ENCODE measurements at places on chromosomes 5 and 9.

DNA sequence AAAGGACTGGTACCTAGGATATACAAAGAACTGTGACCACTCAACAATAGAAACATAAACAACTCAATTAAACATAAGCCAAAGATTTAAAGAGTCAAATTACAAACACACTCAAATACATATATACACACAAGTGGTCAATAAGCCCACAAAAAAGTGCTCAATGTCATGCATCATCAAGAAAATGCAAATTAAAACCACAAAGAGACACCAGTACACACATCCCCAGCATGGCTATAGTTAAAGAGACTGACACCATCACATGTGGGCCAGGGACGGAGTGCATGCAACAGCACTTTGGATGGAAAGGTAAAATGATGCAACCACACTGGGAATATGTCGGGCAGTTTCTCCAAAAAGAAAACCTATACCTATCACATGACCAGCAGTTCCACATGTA is 89.7 kb downstream of the CAAP1 start:
- DNase-seq, result no peak

- no peak for DNase-seq
Measured at GRCh38 chr5:80623999-80624398, 30.5 kb upstream of the MSH3 start.

GRCh38 chr9:505741-506059 is 291.0 kb downstream of the DOCK8 start:
- DNase-seq, result no peak

- no peak for DNase-seq
Measured at GRCh38 chr5:155480731-155481131, 467.2 kb downstream of the KIF4B start.

- no peak for DNase-seq
Measured at GRCh38 chr9:122226142-122226757, 2.5 kb downstream of the LHX6 start.

GRCh38 chr5:100697970-100698369 is 162.8 kb downstream of the FAM174A start:
- DNase-seq, result no peak

- no peak for DNase-seq
Measured at GRCh38 chr5:170611449-170612090, 107.8 kb downstream of the KCNIP1 start.

GRCh38 chr5:96220610-96221390 is 212.2 kb downstream of the PCSK1 start:
- no peak for DNase-seq

DNA sequence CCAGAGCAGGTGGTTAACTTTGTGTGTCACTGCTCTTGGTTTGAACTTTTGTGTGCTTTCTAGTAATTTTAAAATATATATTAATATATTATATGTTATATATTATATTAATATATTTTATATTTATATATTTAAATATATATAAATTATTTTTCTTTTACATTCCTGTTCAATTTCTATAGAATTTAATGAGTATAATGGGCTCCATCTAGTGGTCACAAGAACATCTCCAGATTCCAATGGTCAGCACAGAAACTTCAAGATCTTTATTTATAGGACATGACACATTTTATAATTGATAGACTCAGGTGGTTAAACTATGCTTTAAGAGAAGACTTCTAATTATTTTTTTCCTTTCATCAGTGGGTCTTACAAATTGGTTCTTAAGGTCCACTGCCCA is 39.1 kb downstream of the COL23A1 start:
- DNase-seq, result no peak

- no peak for DNase-seq
Measured at GRCh38 chr5:158013303-158013702, 154.4 kb upstream of the CLINT1 start.

GRCh38 chr9:95004411-95005277 is 278.1 kb downstream of the AOPEP start:
- no peak for DNase-seq

DNA sequence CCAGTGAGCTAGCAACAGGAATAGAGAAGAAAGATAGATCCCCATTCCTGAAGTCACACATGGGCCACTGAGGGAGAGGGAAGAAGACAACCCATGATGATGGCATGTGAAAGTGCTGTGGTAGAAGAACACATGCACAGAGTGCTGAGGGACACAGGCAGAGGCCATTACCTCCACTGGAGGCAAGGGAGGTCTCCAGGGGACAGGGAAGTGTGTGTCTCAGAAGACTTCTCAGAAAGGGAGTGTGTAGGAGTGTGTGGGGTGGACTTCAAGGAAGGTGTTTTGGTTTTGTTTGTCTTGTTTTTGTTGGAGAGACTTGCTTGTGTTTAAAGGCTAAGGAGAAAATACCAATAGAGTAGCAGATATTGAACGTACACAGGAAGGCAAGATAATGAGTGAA is 77.0 kb upstream of the SMARCA2 start:
- DNase-seq, result no peak

DNA sequence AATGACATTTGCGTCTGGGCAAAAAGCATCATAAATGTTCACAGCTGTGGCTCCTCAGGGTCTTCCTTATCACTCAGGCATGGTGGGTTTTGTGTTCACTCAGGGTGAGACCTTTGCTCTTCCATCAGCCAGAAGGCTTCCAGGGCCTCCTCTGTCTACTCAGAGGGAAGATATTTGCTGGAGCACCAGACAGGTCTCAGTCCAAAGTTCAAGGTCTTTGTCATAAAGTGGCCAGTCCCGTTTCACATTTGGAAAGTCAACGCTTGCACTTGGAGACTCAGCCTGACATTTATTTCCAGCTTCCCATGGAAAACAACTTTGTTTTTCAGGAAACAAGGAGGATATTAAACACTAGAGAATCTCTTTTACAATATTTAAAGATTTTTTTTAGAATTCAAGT is 12.2 kb upstream of the CARTPT start:
- no peak for DNase-seq

- no peak for DNase-seq
Measured at GRCh38 chr9:100020121-100020795, 78.5 kb downstream of the ERP44 start.

GRCh38 chr5:9625286-9625685 is 4.9 kb downstream of the TAS2R1 start:
- DNase-seq, result no peak

GRCh38 chr5:95445995-95446394 is 54.8 kb downstream of the FAM81B start:
- no peak for DNase-seq

DNA sequence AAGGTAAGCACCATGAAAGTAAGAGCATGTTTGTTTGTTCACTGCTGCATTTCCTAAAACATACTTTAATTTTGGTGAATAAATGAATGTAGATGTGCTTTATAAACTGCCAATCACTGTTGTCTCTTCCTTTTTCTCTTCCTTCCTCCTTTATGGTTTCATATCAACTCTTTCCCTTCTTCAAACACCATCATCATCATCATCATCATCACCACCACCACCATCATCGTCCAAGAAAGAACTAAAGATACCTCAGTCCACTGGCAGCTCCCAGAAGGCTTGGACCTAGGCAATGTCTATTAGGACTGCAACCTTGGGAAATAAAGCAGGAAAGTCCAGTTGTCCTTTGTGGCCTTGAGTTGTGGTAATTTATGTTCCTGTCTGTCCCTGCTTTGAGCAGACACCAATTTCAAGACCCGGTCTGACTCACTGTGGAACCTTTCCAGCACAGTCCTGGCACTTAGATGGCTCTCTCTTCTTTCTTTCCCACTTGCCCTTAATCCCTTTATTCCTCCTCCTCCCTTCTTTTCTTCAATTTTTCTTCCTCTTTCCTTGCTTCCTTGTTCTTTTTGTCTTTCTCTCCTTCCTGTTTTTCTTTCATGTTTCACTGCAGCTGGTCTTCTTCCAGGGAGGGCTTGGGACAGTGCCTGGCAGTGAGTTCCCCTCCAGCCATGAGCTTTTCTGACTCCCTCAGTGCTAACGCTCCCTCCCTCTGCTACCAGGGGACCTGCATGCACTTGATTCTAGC is 99.3 kb downstream of the ANGPTL2 start:
- DNase-seq, result no peak

DNA sequence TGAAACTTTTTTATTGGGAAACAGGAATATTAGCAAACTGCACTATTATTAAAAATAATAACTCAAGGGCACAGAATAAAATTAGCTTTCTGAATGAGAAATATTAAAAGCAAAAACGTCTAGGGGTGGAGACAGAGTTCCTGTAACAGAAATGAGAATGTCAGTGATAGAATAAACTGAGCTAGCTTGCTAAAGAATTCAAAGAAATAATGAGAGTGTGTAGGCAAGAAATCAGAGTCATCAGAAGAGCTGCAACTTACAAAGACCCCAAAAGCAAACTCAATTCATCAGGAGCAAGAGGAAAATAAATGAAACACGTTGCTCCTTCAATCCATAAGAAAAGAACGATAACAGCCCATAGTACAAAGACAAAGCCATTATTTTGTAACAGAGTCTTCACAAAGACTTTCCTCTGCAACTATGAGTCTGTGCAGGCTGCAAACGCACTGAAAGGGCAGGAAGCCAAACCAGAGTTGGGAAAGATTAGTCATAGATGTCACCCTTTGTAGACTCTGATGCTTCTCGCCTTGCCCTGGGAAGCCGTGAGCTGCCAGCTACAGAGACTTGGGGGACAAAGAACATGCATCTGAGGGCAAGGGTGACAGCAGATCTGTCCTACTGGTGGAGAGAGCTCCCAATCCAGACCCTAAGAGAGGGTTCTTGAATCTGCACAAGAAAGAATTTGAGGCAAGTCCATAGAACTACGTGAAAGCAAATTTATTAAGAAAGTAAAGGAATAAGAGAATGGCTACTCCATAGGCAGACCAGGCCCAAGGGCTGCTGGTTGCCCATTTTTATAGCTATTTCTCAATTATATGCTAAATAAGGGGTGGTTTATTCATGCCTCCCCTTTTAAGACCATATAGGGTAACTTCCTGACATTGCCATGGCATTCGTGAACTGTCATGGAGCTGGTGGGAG is 40.8 kb downstream of the SHC3 start:
- DNase-seq, result no peak

DNA sequence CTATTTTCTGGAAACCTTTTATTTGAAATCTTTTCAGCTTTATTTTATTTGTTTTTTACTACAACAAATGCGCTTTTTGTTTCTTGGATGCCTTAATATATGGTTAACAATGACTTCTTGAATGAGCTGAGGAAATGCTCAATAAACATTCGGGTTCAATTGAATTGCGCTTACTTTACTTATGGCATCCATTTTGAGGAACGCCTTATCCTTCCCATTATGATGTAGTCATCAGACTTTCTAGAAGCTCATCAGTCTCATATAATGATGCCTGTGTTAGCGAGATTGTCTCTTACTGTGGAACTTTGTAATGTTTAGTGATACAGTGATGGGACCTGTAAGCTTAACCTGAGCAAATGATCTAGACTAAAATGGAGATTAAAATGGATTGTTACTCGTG is 916 bp downstream of the SHLD3 start:
- DNase-seq, result no peak

DNA sequence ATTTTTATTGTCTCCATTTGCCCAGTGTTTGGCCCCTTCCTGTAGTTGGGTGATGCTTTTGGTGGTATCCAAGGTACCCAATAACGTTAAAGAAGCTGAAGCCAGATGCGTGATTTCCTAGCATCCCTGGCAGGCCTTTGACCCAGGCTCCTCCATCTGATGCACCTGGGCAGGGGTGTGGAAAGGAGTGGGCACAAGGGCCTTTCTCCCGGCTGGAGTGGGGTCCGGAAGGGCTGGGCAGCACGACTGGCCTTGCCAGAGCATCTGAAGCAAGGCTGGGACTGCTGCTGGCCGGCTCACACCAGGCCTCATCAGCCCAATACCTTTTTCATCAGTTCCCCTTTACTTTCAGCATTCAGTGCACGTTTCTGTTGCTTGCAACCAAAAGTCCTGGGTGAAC is 220.2 kb downstream of the FANCC start:
- no peak for DNase-seq

DNA sequence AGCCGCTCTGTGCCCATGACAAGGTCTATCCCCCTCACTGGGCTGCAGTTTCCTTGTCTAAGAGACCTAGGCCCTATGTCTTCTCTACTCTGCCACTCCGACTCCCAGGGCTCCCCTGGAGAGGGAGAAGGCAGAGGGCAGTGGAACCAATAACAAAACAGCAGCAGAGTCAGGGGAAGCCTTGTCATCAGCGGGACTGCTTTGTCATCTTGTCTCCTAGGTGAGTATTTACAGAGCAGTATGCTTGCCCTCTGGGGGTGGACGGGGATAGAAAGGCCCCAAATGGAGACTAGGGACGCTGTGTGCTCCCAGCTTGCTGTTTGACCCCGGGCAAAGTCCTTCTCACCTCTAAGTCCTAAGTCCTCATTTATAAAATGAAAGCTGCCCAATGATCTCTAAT is 318.5 kb downstream of the CDK5RAP2 start:
- DNase-seq, result no peak

DNA sequence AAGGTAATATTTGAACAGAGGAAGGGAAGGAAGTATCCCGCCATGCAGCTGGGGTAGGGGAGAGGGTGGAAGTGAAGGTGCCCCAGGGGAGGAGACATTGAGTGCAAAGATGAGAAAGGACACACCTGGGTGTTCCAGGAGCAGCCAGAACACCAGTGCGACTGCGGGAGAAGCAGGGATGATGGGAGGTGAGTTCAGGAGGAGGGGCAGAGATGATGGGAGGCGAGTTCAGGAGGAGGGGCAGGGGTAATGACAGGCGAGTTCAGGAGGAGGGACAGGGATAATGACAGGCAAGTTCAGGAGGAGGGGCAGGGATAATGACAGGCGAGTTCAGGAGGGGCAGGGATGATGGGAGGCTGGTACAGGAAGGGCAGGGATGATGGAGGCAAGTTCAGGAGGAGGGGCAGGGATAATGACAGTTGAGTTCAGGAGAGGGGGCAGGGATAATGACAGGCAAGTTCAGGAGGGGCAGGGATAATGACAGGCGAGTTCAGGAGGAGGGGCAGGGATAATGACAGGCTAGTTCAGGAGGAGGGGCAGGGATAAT is 17.2 kb upstream of the SPOCK1 start:
- no peak for DNase-seq

- DNase-seq, result no peak
Measured at GRCh38 chr9:137402746-137403145, 20.2 kb downstream of the EXD3 start.

GRCh38 chr5:15655683-15656082 is 155.7 kb downstream of the FBXL7 start:
- DNase-seq, result no peak

- DNase-seq, result no peak
Measured at GRCh38 chr9:98101868-98102273, 17.2 kb downstream of the TRIM14 start.

GRCh38 chr9:34633851-34634550 is 3.6 kb downstream of the SIGMAR1 start:
- peak; percentile 35 for DNase-seq

GRCh38 chr9:123304340-123304691 is 35.9 kb upstream of the STRBP start:
- no peak for DNase-seq

- DNase-seq, result no peak
Measured at GRCh38 chr9:102038006-102038405, 299.6 kb upstream of the GRIN3A start.

GRCh38 chr5:37918424-37918823 is 78.6 kb upstream of the GDNF start:
- no peak for DNase-seq
